COLO829 (cell line): ENCODE measurements at places on chromosomes 6 and 20.
A peak's percentile ranks its signal among the peaks of the same experiment; 100 is the strongest.

DNA sequence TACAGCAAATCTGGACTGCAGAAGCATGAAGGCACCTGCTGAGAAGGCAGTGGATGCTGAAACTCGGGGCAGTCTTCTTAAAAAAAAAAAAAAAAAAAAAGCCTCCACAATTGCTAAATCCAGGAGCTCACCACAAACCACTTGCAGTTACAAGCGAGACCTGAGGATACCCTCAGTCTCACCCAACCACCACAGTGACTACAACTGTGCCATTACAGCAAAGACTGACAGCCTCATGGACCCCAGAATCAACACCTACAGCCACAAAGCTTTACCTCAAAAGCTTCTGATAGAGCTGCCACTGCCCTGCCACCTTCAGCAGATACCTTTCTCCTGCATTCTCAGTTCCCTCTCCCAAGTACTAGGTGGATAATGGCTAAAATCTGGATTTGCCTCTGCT, 9.0 kb downstream of the COL21A1 start:
- DNase-seq, result no peak

DNA sequence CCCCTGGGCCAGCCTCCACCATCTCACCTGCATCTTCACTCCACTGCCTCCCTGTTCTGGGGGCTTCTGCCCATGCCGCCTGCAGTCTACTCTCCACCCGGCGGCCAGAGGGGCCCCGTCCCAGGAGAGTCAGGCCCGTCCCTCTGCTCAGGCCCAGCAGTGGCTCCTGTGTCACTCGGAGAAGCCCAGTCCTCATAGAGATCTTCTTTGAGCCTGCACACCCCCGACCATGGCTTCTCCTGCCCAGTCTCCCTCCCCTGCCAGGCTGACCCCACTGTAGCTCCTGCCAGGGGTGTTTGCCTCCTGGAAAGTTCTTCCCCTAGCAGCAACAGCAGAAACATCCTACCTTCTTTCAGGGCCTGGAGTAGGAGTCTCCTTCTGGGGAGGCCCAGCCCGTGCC, 22.2 kb upstream of the NOL4L start:
- DNase-seq, result no peak

DNA sequence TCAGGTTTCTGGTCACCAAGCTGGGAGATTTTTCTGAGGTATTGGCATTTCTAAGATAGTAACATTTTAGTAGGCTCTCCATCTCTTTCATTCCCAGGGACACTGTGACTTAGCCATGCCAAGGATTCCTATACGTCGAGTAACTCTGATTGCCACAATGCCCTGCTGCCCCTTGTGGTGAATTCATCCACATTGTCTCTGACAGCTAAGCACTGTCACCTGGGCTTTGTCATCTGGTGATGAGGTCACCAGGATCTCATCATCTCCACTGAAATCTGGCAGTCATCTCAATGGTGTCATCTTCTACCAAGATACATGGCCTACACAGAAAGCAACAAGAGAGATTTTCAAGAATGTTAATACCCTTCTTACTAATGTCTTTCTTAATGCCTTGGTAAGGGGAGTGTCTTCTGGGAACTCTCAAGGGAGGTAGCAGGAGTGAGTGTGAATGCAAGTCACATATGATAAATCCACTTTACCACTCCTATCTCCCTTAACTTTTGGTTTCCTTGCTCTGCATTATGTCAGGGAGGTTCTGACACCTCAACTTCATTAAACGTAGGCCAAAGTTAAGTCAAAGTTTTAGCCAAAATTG, 246.7 kb downstream of the CD109 start:
- DNase-seq, result no peak

DNA sequence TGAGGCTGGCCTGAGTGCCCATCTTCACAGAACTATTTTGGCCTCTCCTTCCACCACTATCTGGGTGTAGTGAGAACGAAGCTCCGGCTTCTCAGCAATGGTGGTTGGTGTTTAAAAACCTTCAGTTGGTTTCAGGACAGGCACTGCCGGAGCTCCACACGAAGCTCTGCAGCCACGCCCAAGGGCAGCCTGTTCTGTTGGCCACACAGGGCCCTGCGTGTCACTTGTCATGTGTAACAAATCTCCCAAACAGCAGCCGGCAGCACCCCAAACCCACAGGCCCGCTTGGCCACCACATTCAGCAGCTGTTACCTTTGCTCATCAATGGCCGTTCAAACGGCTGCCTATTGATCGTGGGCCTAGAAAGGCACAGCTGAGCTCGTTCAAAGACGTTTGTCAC, 97.5 kb downstream of the ERMARD start:
- no peak for DNase-seq

- DNase-seq, result peak; percentile 74
These were observed 84.7 kb upstream of the SALL4 start for GRCh38 chr20:51886891-51887608.

- no peak for DNase-seq
These were observed 102.3 kb upstream of the TSHZ2 start for GRCh38 chr20:52869698-52870501.

GRCh38 chr6:74969591-74970267, 236.1 kb downstream of the COL12A1 start:
- no peak for DNase-seq

DNA sequence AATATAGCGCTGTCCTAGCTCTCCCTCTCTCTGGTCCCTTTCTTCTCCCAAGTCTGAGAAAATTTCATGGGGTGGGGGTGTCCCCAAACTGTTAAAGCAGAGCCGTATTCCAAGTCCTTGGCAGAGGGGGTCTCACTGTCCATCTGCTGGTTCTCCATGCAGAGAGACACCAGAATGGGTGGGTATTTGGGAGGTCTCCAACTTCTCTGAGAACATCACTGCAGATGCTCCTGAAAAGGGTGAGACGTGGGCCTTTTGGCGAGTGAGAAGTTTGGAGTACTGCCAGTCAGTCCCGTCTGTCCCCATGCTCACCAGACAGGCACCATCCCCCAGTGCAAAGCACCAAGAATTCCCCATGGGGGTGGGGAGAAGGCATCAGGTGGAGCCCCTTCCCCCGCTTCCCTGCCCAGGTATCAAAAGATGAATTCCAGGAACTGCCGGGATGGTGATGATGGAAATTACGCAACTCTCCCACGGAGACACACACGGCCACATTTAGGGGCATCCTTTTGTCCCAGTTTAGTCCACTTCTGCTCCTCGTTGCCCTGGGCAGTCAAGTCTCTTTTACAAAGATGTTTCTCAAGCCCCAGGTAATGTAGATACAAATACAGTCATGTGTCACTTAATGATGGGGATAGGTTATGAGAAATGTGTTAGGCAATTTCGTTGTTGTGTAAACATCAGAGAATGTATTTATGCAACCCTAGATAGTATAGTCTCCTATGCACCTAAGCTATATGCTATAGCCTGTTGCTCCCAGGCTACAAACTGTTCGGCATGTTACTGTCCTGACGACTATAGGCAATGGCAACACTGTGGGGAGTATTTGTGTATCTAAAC, 73.4 kb upstream of the SRSF6 start:
- DNase-seq, result no peak

DNA sequence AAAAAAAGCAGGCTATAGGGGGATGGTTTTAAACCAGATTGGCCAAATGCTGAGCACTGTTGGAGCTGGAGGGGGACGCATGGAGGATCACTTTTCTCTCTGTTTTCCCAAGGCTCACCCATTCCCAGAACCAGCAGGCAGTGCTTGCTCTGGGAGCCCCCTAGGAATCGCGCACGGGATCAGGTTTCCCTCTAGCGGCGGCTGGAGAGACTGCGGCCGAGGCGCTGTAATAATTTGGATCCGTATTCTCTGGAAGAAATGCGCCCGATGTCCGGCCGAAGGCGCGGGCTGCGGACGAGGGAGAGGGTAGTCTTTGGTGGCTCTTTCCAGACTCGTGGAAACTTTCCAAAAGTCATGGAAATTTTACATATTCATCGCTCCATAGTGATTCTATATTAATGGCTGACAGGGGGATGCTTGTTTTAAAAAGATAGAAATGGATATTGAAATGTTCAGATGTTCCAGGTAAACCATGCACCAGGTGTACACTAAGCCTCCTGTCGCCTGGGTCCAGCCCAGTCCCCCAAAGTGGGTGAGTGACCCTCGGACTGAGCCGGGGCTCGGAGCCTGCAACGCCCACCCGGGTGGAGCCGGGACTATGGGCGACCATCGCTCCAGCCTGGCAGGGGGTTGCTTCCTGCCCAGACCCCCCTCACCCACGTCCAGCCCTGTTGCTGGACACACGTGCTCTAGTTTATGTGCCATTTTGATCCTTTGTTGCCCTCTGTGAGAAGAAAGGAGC, 78.7 kb upstream of the PHACTR3 start:
- DNase-seq, result peak; percentile 66

- DNase-seq, result peak; percentile 79
These were observed 2.4 kb upstream of the EFHC1 start for GRCh38 chr6:52417675-52418111.

GRCh38 chr6:34447386-34447785, 18.5 kb upstream of the PACSIN1 start:
- no peak for DNase-seq

DNA sequence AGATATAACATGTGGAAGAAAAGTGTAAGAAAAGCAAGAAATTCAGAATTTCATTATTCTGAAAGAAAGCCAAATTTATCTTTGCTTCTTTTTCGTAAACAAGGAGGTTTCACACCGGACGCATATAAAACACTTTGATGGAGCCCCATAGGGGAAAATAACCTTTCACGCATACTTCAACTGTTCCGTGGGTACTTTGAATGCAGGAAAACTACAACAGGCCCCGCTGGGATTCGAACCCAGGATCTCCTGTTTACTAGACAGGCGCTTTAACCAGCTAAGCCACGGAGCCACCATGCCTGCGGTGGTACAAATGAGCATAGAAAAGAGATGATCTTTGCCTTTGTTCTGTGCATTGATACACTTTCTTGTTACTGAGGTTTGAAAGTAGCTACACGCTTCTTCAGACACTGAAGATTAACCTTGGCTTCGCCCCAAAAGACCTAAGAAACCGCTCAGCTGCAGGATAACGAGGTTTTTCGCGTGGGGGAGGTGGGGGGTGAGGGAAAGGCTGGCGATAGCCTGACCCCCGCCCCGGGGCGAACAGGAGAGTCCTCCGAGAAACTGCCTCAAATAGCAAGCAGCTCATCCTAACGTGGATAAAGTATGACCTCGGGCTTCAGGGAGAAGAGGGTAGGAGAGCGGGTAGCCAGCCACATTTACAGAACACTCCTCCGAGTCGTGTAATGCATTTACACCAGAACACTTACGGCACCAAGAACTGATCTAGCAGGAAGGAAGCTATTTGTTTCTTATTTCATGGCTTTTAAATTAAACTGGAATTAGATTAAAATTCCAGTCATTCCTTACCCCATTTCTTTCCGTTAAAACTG, 5.3 kb upstream of the HMGN4 start:
- peak; percentile 94 for DNase-seq

DNA sequence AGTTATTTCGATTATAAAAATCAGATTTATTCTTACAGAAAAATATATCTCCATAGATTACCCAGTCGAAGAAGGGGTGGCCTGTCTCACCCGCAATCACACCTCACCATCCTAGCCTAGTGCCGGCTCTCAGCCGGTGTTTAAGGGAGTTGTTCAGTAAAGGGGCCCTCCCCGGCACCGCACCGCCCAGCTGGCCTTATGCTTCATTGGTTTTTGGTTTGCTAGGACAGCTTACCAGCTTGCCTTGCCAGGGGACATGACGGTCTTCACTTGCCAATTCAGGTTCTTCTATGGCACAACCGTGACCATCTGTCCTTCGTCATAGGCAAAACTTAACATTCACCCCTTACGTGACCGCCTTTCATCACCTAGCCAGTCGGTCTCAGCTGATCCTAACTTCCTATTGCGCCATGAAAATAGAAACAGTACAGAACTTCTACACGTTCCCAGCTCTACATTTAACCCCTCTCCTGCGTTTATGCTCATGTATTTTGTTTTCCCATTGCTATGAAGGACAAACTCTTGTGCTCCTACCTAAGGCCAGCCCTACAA, 44.7 kb upstream of the SLC22A16 start:
- no peak for DNase-seq

DNA sequence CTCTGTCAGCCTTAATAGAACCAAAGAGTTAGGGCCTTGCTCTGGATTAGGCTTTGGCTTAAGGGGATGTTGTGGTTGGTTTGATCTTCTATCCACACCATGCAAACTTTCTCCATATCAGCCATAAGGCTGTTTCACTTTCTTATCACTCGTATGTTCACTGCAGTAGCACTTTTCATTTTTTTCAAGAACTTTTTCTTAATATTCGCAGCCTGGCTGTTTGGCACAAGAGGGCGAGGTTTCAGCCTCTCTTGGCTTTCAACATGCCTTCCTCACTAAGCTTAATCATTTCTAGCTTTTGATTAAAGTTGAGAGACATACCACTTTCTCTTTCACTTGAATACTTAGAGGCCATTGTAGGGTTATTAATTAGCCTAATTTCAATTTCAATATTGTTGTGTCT, 193.1 kb downstream of the NRN1 start:
- DNase-seq, result no peak

- DNase-seq, result no peak
These were observed 123.5 kb upstream of the IFNGR1 start for GRCh38 chr6:137342607-137343190.

GRCh38 chr6:13841936-13842335, 27.6 kb upstream of the MCUR1 start:
- no peak for DNase-seq

DNA sequence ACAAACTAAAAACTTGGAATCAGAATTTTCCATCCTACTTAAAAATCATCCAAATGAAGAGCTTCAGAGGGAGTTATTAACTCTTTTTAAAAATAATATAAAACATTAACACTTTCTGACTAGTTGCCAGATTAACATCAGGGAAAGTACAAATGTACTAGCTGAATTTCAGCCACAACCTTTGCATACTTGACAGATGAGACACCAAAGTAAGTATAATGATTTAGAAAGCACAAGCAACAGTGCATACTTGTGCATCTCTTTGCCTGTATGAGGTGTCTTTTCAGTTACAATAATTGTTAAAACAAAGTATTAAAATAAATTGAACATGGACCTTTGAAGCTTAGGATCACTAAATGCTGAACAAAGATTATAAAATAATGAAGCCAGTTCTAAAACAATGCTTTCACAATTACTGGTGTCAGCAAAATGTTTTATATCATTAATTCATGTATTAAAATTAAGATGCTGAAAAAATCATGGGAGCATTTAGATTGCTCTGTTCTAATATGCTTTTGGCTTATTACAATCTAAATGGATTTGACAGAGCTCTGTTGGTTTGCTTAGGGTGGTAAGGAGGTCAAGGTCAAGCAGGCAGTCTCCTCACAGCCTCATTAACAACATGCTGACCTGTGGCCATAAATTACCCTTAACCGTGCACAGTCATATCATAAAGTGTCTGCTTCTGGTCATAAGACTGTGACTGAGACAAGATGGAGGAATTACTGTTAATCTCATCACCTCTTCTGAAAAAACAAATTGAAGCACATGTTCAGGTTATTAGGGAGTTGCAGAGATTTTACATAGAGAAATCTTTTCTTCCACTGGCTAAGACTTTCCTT, 15.1 kb downstream of the RNF217 start:
- no peak for DNase-seq

GRCh38 chr6:105560611-105561066, 157.8 kb upstream of the PREP start:
- DNase-seq, result no peak
